ENCODE measurements at places on chromosomes 2 and 18.
A peak's percentile ranks its signal among the peaks of the same experiment; 100 is the strongest.

GRCh38 chr2:145984580-145984979 lies 1464.7 kb upstream of the ZEB2 start:
- DNase-seq, result no peak

DNA sequence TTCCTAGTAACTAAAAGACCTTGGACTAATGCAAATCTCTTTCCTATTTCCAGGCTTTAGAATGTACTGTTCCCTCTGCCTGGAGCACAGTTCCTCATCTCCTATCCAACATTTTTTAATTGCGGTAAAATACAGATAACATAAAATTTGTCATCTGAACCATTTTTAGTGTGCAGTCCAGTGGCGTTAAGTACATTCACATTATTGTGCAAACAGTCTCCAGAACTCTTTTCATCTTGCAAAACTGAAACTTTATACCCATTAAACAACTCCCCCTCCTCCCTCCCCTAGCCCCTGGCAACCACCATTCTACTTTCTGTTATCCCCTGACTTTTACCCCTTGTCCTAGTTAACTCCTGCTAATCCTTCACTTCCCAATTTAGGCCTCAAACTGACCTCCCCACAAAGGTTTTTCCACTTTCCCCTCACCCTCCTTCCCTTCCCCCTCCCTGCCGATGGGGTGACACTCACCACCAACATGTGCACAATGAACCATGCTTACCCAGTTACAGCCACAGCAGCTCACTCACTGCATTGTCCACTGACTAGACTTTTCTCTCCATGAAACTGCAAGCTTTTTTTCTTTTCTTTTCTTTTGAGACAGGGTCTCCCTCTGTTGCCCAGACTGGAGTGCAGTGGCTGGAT lies 54.8 kb downstream of the KIAA2012 start:
- no peak for DNase-seq

DNA sequence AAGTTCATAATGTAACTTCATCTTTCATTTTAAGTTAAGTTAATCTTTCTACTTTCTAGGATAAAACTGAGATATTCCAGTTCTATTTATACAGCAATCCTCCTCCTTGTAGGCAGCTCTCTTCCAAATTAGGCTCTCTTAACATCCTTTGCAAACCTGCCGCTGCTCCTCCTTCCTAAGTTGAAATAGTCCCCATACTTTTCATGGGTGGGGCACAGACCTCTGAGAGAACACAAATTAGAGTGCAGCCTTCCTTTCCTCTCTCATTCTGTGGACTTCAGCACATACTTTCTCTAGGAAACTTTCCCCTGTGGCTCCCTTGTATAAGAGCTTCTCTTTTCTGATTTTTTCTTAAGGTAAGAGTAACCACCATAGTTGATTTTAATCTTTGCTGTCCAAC lies 28.3 kb downstream of the TWSG1 start:
- no peak for DNase-seq

GRCh38 chr2:171709011-171709685 lies 21.9 kb downstream of the DYNC1I2 start:
- no peak for DNase-seq

GRCh38 chr18:78422336-78422735 lies 557.3 kb upstream of the SALL3 start:
- DNase-seq, result no peak

DNA sequence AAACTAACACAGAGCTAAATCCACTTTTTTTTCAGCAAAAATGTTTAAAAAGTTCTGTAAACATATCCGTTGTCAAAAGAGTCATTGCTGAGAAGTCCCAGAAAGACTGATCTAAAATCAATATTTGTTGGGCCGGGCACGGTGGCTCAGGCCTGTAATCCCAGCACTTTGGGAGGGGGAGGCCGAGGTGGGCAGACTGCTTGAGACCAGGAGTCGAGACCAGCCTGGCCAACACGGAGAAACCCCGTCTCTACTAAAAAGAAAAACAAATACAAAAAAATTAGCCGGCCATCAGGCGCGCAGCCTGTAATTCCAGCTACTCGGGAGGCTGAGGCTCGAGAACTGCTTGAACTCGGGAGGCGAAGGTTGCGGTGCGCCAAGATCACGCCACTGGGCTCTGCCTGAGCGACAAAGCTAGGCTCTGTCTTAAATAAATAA lies 1.4 kb downstream of the OLA1 start:
- DNase-seq, result peak; percentile 59

DNA sequence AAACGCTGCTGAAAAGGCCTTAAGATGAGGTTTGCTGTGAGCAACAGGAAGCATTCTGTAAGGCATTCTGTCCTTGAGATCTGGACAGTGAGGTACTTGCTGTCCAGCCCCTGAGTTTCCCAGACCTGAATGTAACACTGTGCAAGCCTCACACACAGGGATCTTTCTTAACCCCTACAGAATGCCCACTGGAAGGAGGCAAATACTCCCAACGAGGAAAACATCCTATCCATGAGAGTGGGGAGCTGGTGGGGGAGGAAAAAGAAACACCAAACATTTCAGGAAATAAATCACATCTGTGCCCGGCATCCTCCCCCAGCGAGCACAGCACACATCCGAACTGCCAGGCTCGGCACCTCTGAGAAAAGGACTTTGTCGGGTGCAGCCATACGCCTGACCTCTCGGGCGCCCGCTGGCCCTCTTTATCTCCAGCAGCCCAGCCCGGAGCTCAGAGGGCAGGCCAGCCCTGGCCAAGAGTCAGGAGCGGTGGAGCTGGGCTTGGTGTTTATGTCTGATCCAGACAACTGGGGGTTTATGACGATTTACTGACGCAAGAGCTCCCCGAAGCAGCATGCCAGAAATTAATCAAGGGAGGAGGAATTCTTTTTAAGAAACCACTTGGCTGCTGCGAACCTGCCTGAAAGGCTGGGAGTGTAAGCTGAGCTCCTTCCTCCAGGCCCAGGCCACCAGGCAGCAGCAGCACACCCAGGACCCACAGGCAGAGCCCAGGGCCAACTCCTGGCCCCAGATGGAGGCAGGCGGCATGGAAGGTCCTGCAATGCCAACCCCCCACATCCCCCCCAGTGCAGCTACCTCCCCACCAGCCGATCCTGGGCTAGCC lies 72.2 kb downstream of the HDAC4 start:
- DNase-seq, result no peak

DNA sequence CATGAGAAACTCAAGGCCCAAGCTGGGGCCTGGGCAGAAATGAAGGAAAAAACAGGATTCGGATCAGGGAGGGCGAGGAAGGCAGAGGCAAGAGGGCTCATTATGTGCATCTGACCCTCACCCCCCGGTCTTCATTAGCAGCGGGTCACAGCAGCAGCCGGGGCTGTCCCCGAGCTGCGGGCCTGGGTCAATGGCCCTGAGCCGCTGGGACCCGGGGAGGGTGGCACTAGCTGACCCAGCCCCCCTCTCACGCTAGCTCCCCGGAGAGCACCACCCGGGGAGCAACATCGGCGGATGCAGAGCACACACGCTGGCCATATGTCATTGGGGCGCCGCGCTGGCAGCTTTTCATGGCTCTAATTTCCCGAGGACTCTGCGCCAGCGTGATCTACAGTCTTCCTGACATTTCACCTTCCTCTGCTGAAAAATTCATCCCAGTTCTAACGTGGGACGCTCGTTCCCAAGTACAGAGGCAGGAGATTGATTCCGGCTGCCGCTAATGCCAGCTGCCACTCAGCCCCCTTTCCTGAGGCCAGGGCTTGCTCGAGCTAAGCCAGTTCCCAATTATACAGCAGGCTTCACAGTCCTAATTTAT lies 63.7 kb downstream of the EIPR1 start:
- peak; percentile 51 for DNase-seq

- no peak for DNase-seq
Observed at GRCh38 chr2:164705412-164706167, 84.3 kb upstream of the GRB14 start.

DNA sequence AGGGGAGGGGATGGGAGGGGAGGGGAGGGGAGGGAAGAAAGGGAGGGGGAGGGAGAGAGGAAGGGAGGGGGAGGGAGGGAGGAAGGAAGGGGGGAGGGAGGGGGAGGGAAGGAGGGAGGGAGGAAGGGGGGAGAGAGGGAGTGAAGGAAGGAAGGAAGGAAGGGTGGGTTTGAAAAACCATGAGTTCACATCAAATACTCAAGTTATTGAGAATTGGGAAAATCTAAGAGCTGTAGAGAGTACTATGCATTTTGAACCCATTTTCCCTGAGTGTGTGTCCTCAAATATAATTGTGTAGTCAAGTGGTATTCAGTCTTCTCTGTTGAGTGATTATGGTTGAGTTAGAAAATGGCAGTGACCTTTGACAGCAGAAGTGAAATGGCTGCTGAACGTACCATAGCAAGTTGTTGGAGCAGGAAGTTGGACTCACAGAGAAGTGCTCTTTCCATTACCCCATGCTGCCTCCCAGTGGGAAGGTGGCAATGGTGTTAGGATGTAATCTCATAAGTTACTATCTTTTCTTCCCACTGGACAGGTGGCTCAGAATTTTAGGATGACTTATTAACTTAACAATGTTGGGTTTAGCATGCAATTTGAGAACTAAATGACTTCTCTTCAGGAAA lies 214.6 kb downstream of the SETBP1 start:
- peak; percentile 67 for DNase-seq

DNA sequence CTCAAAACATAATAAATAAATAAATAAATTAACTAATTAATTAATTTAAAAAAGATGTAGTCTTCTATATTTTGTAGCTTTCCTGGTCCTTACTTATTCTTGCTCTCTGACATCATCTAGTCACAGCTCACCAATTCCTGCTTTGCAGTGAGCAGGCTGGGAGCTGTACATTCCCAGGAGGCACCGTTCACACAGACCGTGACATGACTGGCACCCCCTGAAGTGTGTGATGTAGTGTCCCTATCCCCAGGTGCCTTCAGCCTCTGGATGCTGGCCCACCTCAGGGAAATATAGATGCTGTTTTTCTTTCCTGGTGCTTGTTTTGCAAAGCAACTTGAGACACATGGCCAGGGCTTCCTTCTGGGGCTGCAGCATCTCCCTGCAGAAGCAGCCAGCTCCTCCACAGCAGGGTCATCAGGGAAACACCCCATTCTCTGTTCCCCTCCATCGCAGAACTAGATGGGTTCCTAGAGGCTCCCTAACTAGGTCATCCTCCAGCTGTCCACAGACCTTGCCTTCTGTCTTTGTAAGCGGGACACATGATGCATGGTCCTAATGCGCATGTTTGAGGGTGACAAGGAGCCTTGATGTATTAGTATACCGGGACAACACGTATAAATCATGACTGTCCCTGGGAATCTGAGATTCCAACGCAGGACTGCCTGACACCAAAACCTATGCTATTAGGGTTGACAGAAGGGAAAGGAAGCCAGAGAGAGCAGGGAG lies 76.4 kb downstream of the RHOB start:
- no peak for DNase-seq

DNA sequence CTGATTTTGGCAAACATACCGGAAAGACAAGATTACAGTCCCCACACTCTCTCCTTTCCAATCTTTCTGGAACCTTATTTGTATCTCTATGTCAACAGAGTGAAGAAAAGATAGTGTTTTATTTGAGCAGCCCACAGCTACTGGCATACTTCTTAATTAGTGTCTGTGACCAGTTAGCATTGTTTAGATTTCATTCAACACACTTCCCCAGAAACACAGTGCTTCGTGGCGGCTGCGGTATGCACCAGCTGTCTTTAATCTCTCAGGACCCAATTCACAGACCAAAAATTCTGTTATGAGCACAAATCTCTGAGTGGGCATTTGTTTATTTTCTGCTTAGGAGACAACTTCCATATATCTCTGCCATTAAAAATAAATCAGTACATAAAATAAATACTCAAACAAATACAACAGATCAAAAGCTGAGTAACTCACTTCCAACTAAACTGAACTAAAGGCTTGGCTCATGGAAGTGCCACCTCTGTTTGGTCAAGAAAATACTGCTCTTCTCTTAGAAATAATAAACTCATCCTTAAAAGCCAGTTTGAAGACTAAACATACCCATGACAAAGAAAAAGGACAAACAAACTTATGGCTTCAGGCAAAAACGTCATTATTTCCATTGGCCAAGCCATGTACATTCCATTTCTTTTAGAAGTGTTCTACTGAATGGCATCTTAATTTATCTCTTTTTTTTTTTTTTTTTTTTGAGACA lies 392.4 kb downstream of the TXNL1 start:
- DNase-seq, result no peak

DNA sequence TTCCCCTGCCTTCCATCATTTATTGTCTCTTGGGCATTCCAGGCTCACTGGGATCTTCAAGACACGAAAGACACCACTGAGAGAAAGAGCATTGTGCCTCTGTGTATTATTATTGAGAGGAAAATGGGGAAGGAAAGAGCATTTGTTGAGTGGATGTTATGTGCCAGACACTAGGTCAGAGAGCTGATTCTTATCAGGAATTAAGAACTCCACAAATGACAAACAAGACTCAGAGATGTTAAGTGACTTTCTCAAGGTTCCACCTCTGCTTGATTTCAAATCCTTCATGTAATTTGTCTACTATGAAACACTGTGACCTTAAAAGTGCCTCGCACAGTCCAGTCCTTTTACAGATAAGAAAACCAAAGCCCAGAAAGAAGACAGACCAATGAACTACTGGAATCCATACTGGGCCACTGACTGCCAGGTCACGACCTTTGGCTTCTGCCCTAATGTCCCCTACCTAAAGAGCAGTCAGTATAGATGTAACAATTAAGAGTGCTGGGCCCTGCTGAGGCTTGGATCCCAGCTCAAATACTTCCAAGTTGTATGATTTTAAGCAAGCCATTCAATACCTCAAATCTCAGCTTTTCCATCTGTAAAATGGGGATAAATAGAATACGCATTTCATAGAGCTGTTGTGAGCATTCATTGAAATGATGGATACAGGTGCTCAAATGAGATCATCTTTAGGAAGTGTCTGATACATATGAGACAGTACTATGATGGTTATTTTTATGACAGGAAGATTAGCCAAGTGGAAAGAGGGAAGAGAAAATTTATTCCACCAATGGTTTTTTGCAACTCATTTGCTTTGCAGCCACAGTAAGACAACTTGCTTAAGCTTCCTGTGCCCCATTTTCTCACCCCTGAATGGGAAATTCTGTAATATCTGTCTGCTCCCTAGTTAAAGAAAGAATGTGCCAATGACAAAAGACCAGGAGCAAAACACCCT lies 10.9 kb downstream of the KLF7 start:
- no peak for DNase-seq

All from WERI-Rb-1 (cell line).